Lung microvascular endothelial cell (primary cell): ENCODE measurements at places on chromosomes 13 and 19.

DNA sequence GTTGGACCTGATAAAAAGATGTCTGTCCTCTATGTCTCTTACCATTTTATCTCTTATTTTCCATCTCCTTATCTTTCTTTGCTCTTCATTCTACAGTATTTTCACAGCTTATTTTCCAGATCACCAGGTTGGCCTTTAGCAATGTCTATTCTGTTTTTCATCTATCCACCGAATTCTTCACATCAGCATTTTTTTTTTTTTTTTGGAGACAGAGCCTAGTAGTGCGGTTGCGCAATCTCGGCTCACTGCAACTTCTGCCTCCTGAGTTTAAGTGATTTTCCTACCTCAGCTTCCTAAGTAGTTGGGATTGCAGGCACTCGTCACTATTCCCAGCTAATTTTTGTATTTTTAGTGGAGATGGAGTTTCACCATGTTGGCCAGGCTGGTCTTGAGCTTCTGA, 49.0 kb downstream of the DNAJC15 start:
- DNase-seq: no peak

DNA sequence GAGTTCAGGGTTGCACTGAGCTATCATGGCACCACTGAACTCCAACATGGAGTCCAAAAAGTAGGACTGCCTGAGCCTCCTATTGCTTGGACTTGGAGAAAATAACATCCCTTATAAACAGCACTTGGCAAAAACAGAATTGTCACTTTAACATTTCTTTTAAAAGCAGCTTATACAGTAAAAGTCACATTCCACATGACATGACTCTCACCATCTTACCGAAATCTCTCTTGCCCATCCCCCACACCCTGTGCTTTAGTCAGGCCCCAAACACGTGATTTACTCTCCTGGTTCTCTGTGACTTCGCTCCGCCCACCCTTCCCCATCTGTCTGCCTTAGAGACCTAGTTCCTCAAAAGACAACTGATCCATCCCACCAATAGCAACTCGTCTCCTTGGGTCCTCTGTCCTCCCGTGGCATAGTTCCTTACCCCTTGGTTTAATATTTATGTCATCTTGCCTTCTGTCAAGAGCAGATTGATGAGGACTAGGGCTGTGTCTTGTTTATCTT, 4.6 kb downstream of the SAFB start:
- no peak for DNase-seq

DNA sequence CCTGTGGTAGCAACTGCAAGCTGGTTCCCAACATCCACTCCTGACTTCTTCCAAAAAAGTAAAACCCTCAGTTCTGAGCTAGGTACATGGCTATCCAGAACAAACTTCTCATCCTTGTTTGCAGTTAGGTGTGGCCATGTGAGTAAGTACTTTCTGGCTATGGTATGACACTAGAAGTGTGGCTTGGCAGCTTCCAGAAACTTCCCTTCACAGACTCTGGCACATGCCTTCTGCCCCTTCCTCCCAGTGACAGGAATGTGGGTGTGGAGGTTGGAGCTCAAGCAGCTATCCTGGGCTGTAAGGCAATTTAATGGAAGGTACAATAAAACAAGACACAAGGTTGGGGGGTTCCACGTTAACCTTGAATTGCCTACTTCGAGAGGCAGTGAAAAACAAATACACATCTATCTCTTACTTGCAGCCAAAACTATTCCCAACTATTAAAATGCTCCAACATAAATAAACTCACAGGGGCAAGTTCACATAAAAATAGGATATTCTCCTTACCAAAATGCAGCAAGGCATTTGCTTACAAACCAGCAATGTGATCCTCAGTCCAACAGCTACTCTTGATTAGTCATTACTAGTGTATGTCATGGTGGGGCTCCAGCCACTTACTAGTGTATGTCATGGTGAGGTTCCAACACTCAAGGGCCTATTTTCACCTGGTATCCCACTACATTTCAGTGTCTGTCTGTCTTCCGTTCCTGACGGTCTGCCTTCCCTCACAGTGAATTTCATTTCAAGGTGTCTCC, 3.1 kb downstream of the SMG9 start:
- no peak for DNase-seq

DNA sequence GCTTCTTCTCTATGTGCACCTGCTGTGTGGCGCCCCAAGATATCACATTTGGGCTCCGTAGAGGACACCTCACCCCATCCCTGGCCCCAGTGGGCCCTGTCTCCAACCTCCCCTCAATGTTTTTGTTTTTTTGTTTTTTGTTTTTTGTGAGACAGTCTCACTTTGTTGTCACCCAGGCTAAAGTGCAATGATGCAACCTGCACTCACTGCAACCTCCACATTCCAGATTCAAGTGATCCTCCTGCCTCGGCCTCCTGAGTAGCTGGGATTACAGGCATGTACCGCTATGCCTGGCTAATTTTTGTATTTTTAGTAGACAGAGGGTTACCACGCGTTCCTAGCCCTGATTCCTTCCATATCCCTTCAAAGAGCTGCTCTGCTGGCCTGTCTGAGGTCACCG, 26.9 kb upstream of the TUBGCP3 start:
- no peak for DNase-seq

DNA sequence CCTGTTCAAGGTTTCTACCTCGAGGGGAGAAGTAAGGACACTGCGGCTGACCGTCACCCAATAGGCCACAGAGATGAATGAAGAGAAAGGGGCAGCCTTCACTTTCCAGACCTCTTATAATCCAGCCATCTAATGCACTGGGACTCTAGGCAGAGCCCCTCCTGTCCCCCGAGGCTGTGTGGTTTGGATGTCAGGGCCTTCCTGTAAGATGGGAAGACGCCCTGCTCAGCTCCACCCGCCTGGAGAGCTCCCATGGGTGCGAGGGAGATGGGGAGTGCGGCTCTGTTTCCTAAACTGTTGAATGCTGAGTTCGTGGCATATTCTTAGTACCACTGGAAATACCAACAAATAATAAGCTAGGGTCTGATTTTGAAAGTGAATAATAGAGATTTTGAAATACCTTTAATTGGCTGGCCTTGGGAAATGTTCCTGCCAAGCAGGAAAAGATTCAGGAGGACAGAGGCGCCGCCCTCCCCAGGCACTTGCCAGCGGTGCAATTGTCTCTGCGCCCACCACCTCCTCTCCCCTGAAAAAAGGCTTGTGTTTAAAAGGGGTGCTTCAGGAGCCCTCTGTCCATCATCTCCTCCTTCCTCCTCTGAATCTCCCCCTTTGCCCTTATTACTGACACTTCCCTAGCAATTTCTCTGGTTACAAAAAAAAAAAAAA, 85.4 kb upstream of the GPR183 start:
- peak; percentile 27 for DNase-seq

DNA sequence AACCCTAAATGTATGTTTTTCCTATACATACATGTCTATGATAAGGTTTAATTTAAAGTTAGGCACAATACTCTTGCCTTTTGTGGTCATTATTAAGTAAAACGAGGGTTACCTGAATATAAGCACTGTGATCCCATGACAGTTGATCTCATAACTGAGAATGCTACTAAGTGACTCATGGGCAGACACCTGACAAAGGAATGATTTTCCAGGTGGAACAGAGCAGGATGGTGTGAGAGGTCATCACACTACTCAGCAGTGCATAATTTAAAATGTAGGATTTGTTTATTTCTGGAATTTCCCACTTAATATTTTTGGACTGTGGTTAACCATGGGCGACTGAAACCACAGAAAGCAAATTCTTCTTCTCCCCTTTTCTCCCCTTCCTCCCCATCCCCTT, 178.9 kb downstream of the UGGT2 start:
- no peak for DNase-seq

GRCh38 chr19:33700408-33701013, 78.8 kb downstream of the CHST8 start:
- DNase-seq: no peak
